AG08396 (cell line): ENCODE measurements at places on chromosomes 16 and 17.

- DNase-seq = no peak
Measured at GRCh38 chr17:73069841-73070240, 22.6 kb downstream of the SLC39A11 start.

DNA sequence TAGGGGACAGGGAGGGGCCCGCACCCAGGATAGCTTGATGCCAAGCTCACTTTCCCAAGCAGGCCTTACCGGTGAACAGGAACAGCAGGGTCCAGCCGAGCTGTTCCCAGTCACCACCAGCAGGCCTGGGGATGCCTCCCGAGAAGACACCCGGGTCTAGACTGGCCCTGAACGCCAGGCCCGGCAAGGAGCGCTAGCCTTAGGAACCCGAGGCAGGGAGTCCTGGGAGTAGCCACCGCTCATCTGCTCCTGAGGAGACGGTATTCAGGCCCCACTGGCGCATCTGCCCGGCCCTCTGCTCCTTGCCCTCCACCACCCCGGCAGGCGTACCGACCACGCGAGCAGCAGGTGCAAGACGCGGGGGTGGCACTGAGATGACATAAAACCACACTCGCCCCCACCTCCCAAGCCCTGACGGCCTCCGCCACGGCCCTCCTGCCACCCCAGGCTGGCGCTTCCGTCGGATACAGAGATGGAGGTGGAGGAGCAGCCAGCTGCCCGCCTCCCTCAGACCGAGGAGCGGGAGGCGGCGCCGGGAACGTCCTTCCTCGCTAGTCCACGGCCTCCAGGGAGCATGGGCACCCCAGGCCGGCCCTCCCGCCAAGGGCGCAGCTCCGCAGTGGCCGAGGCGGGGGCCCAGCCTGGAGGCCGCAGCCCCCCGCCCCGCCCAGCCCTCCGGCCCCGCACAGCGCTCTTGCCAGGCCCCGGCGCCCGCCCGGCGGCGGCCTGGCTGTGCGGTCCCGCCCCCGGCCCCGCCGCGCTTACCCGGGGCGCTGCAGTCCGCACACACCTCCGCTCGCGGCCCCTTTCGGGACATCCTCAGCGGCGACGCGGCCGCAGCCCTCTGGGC, 661 bp downstream of the GIT1 start:
- peak; percentile 60 for DNase-seq

DNA sequence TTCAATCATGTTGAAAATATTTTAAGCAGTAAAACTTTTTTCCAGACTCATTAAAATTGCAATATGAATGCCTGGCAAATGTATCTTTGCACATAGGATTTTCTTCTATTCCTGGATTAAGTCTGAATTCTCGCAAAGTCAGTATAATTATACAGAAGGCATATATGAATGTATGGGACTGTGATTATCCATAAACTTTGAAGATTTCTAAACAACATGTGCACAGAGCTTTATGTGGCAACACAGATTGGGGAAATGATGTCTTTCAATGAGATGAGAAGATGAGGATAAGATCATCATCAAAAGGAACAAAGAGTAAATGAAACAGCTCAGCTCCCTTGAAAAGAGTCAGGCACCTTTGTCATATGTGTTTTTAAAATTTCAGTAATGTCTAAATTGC, 635.3 kb downstream of the CDH11 start:
- no peak for DNase-seq

- no peak for DNase-seq
Measured at GRCh38 chr17:7367918-7368598, 12.8 kb upstream of the TNK1 start.
